Anterior cingulate cortex (tissue), 58 donors: ENCODE measurements at places on chromosomes 3 and 15.

- DNase-seq = no peak
These were observed 45.0 kb downstream of the SOX2 start for GRCh38 chr3:181756645-181757297.

- no peak for DNase-seq
These were observed 35.9 kb upstream of the TRAK1 start for GRCh38 chr3:42055291-42055690.

DNA sequence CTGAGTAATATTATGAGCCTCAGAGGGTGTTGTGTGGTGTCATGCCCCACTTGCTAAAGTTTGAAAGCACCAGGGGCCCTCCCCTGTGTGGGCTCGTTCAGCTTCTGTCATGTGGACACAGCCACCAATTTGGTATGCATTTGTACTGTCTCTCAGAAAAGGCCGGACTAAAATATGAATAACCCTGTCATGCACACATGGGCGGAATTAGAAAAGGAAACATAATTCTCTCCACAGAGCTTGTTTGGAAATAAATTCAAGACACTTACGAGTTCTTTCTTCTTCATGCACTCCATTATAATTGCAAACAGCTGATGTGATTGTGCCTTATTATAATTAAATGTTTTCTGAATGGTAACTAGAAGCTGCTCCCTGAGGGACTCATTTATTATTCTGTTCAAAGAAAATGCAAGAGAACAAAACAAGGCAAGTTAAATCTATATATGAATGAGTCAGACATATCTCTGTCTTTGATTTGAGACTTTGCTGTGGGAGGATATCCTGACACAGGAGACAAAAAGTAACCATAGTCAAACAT lies 39.1 kb downstream of the TRPM1 start:
- DNase-seq = no peak

DNA sequence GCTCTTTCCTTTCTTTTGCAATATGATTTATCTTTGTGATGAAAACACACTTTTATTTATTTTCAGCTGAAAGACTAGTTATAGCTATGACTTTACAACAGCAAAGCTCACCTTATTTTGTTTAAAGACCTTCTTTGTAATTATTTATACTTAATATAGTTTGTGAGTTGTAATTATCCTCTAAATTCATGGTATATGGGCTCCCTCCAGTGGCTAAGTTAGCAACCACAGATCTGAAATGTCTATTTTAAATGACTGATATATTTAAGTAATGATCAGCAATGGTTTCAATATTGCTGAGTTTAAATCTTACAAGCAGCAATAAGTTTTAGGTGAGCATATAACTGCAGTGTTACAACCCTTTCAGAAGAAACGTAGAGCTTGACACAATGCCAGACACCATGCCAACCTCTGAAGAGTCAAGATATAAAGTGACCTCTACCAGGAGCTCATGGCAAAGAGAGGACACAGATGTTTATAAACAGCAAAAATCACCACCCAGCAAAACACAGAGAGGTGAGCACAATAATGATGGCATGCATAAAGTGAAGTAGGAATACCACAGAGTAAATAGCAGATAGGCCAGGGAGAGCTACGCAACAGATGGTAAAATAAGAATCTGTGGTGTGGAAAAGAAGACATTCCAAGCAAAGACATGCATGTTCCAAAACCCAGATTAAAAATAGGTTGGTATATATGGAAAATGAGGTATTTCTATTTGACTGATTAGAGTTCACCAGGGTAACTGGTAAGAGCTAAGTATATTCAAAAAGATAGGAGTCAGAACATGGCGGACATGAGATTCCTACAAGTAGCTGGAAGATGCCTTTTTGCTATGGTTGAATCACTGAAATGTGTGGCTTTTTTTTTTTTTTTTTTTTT lies 143.7 kb upstream of the ZNF385D start:
- DNase-seq = no peak

DNA sequence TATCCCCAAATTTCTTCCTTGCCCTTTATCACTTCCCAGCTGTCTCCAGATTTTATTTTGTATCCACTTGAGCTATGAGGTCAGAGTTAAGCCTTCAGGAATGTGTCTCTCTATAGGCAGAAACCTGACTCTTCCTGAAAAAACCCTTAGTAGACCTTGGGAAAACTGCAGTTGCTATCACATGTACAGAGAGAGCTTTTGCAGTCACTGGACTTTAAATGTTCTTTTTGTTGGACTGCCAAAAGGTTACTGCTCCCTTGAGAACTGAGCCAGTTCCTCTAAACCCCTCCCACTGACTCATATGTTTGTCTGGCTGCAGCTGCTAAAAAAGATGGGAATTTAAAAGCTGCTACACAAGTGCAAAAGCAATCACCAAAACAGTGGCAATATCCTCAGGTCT lies 169.1 kb upstream of the CCDC54 start:
- peak; percentile 24 for DNase-seq

- no peak for DNase-seq
These were observed 238.2 kb upstream of the GPR149 start for GRCh38 chr3:154668187-154668586.

- peak; percentile 71 for DNase-seq
These were observed at the start of gene MAP2K5 for GRCh38 chr15:67542420-67543347. MAP2K5 (plus strand) TSS chr15:67542703; CDS start chr15:67543336, 633 bp downstream.

DNA sequence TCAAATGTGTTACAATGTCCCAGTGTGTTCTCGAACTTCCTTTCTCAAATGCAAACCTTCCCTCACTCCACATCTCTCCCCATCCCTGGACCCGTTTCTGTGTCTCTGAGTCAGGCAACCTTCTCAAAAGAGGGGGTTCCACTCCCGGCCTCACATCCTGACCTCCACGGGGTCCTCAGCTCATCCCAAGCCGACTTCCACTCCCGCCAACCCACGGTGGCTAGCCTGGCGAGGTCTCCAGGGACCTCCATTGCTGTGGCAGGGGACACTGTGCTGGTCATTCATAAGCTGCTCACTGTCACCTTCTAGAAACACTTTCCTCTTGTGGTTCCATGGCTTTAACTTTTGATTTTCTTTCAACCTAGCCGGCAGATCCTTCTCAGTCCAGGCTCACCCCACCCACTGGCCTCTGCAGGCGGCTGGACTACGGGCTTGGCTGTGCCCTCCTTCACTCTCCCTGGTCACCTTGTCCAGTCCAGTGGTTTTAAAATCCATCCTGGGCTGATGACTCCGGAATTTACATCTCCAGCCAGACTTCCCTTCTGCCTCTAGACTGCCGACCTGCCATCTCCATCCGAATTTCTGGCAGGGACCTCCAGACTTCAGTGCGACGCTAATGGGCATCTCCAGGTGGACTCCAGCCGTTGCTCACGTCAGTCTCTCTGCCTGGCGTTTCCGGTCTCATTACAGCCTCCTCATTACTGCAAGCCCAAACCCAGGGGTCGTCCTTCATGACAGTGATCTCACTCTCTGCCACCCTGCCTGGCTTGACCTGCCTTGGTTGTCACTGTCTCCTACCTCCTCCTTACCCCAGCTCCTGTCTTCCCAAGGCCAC lies 20.0 kb downstream of the ABTB1 start:
- no peak for DNase-seq

GRCh38 chr3:13493867-13494441 lies 13.8 kb downstream of the HDAC11 start:
- peak; percentile 60 for DNase-seq

DNA sequence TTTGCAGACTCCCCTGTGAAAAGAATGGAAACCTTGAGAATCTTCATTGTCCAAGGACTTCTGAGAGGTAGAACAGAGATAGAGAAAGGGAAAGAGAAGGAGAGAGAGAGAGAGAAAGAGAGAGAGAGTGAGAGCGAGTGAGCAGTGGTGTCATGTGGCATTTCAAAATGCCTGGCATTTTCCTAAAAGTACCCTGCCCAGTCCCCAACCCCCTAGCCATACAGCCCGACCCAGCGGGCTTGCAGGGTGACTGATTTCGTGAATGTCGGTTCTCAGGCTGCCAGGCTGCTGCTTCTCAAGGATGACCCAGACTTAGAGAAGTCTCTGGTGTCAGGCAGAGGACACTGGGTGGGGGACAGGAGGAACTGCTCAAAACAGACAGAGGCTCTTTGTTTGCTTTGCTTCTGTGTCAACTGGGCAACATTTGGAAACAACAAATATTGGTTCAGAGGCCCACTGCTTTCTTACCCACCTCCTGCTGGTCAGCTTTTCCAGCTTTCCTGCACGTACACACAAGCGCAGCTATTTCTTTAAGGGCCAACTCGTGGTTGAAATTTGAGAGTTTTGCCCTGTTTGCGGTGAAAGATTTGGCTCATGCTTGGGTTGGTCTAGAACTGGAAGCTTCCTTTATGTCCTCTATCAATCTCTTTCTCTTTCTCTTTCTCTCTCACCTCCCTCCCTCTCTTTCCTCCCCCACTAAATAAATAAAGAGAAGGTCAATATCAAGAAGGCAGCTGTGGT lies 3.7 kb upstream of the TF start:
- DNase-seq = no peak

- DNase-seq = no peak
These were observed 2.7 kb downstream of the IQSEC1 start for GRCh38 chr3:13070391-13071070.

- no peak for DNase-seq
These were observed 11.4 kb downstream of the CCDC12 start for GRCh38 chr3:46965151-46965550.

DNA sequence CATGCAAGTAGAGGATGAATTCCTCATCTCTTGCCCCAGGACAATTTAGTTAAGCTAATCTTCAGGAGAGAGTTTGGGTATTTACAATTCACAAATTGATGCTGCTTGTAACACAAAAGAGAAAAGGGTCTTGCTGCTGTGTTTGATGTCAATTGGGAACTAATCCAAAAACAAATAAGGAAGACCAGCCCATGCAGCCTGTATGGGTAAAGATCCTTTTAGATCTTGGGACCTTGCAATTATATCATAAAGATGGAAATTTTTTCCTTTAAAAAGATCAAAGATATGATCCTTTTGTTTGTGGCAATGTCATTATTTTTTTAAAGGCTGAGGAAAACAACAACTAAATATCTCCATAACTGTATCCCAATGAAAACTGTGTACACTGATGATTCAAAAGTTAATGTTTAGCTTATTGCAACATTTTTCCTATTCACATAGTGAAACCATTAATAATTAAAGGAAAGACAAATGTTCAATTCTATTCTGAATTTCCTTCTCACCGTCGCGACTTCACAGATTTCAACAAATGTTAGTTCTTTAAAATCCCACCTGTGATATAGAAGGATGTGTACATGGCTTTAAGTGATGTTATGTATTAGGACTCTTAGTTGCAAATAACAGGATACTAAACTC lies 40.2 kb downstream of the TMEM212 start:
- no peak for DNase-seq

GRCh38 chr3:193917158-193917557 lies 218.8 kb upstream of the HES1 start:
- DNase-seq = no peak

- no peak for DNase-seq
These were observed 272.8 kb upstream of the TTC14 start for GRCh38 chr3:180329187-180329586.

DNA sequence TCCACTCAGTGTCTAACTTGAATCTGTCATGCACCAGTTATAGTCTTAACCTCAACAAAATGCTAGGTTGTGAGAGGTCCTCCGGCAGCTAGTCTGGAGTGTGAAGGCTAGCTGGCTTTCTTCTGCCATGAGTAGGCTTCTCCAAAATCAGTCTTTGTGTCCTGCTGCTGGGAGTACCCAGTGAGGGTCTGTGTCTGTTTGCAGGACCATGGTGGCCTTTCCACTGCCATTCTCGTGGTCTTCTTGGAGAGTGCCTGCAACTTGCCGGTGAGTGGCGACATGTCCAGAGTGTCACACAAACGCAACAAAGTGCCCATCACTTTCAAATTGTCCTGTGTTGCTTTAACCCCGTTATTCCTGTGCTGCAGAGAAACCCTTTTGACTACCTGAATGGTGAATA lies 34.0 kb downstream of the ESYT3 start:
- no peak for DNase-seq

DNA sequence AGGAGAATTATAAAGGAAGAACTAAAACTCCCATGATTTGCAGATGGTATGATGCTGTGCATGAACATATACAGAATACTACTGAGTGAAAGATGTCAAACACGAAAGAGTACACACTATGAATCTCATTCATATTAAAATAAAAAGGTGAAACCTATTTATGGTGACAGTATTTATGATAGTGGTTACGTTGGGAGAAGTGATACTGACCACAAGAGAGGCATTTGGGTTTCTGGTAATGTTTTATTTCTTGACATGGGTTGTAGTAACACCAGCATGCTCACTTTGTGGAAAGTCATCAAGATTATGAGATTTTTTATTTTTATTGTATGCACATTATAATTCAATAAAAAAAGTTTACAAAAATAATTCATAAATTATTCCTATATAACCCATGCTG lies 324.0 kb downstream of the GAP43 start:
- DNase-seq = no peak

GRCh38 chr15:73907035-73907408 lies 19.2 kb upstream of the LOXL1 start:
- no peak for DNase-seq

- no peak for DNase-seq
These were observed 681.6 kb upstream of the ARPP21 start for GRCh38 chr3:34957677-34958076.

DNA sequence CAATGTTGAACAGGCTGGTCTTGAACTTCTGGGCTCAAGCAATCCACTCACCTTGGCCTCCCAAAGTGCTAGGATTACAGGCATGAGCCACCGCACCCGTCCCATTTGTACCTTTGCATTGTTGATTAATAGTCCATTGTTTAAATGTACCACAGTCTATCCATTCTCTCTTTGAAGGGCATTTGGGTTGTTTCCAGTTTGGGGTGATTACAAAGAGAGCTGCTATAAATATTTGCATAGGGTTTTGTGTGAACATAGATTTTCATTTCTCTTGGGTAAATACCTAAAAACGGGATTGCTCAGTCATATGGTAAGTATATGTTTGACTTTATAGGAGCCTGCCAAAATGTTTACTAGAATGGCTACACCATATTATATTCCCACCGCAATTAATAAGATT lies 13.7 kb upstream of the PTPRG start:
- DNase-seq = no peak

GRCh38 chr3:138458774-138459499 lies 24.5 kb downstream of the ESYT3 start:
- no peak for DNase-seq

GRCh38 chr3:42660898-42661297 lies 7.4 kb downstream of the ZBTB47 start:
- DNase-seq = no peak

GRCh38 chr15:76791511-76791910 lies 113.6 kb downstream of the SCAPER start:
- no peak for DNase-seq

- no peak for DNase-seq
These were observed 12.0 kb downstream of the PTH1R start for GRCh38 chr3:46889381-46890110.

DNA sequence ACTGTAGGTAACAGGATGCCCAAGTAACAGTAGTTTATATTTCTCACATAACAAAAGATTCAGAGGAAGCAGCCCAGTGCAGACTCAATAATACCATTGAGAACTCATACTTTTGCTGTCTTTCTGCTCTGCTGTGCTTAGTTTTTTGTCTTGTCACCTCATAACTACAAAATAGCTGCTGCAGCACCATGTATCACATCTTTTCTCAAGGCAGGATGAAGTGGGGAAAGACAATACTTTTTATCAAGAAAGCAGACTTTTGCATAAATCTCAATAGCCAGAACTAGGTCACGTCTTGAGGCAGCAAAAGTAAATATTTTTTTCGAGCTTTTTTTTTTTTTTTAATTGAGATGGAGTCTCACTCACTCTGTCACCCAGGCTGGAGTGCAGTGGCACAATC lies 39.6 kb upstream of the SYN2 start:
- no peak for DNase-seq

- no peak for DNase-seq
These were observed 74.4 kb upstream of the TLE3 start for GRCh38 chr15:70172124-70172523.

GRCh38 chr15:63888146-63888545 lies 54.4 kb upstream of the HERC1 start:
- peak; percentile 45 for DNase-seq

- DNase-seq = peak; percentile 48
These were observed 43.9 kb upstream of the POLG start for GRCh38 chr15:89378296-89379151.
